ENCODE measurements at places on chromosomes 7 and 10. TPM values are rescaled to one million over a fixed set of nuclear protein-coding genes. Genes with fewer than 3 reads are reported as not detected.

Gene NRG3
- polyA plus RNA-seq, result 0.04 TPM

Gene FFAR4
- polyA plus RNA-seq, result 0.15 TPM

Gene HOXA11
- polyA plus RNA-seq, result not detected

Gene SLC39A12
- polyA plus RNA-seq, result 0.01 TPM

Gene STAMBPL1
- polyA plus RNA-seq, result 1.6 TPM

Measured in esophagus (tissue), 2 donors.